GM23338 (cell line): ENCODE measurements at places on chromosomes 13 and 19.

DNA sequence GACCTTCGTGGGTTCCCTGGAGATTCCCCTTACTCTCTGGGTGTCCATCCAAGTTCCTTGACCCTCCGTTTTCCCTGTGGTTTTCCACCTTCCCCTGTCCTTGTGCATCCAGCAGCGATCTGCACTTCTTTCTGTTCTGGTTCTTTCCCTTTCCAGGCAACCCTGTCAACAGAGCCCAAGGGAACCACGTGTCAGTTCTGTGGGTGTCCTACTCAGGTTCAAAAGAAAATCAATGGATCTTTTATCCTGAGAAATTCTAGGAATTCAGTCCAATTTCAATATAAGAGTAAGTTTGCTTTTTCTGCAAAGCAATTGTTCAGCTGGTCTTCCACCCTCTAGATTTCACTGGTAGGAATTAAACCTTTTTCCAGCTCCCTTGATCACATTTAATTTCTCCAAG, 1394.8 kb upstream of the SLC10A2 start:
- peak; percentile 49 for DNase-seq

GRCh38 chr13:50664951-50665350, 178.5 kb downstream of the DLEU7 start:
- DNase-seq = no peak

DNA sequence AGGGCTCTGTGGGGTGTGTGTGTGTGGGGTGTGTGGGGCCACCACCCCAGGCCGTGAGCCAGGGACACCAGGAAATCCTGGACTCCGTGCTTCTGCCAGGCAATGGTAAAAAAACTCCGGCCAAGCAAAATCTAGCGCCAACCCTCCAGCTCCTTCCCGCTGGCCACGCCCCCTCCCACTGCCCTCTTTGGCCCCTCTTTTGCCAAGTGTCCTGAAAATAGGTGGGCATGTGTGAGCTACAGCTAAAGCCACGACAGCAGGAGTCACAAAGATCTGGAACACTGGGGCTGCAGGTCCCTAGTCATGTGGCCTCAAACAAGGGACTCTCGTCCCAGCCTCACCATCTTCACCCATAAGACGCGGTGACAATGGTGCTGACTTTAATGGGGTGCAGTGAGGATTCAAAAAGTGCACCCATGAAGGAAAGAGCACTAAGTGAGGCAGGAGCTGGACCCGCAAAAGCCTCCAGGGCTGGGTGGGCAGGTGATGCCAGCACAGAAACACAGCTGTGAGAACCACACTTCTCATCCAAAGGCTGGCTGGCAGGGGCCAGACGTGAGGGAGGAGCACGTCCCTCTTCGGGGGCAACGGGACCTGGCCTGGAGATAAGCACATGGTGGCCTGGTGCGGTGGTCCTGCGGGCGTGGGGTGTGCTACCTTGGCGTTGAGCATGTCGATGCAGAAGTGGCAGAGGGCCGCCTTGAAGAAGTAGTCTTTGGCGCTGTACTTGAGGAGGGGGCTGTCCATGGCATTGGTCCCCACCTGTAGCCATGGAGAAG, 7.5 kb upstream of the KPTN start:
- no peak for DNase-seq

- DNase-seq = peak; percentile 44
Observed at GRCh38 chr13:92681239-92681638, 545.4 kb upstream of the GPC6 start.

DNA sequence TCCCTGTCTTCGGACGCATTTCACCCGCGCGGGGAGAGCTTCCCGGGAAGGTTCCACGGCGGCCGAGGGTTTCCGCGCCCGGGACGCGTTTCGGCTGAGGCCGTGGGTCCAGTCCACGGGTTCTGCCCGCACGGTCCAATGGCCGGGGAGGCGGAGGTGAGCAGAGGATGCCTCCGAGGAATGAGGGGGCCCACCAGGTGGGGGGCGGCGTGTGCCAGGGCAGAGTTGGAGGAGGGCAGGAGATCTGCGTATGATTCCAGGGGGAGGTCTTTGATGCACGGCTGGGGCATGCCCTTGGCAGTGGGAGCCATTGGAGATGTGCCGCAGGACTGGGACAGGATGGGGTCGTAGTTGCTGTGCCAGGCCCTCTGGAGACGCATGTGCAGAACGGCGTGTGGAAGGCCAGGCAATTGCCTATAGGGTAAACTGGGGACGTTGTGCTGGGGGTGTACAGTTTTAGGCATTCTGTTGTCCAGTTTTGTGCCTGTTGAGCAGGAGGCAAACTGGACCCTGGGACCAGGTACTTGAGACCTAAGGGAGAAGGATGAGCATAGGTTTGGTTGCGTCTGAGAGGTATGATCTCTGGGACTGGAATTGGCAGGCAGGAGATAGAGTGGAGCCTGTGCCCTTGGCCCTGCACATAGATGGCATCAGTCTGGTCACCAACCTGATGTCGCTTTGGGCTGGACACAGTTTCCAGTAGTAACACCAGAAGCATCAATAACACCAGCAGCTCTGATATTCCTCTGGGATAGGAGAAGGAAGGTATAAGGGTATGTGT, 751 bp downstream of the ZNF584 start:
- peak; percentile 37 for DNase-seq

DNA sequence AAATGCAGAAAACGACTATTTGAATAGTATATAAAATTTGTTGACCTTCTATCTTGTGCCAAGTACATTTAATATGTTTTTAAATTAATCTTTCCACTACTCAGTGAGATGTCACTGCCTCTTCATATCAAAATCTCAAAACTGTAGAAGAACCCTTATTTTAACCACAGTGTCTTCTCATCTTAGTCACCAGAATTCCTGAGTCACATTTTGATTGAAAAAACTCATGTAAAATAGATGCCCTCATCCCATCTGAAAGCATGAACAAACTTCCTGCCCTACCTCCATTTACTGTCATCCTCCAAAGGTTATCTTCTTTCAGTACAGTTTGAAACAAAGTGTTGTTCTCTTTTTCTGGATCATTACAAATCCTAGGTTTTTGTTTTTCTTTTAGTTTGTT, 1215.4 kb downstream of the PCDH9 start:
- DNase-seq = no peak

GRCh38 chr19:46821512-46822409, 28.9 kb downstream of the AP2S1 start:
- DNase-seq = no peak

DNA sequence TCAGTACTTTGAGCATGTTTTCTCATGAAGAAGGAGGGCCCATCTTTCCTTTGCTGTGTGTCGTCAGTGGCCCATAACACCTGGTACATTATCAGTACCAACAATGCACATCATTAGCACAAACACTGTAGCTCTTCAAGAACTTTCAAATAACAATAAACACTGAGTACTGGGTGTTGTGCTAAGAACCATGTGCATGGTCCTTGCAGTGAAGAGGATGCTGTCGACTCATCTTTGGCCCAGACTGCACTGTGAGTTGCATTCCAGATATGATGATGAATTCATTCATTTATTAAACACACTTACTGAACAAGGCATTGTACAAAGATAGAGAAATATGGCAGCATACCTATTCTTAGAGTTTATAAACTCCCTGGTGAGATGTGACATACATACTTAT, 55.8 kb downstream of the FLT3 start:
- DNase-seq = no peak

DNA sequence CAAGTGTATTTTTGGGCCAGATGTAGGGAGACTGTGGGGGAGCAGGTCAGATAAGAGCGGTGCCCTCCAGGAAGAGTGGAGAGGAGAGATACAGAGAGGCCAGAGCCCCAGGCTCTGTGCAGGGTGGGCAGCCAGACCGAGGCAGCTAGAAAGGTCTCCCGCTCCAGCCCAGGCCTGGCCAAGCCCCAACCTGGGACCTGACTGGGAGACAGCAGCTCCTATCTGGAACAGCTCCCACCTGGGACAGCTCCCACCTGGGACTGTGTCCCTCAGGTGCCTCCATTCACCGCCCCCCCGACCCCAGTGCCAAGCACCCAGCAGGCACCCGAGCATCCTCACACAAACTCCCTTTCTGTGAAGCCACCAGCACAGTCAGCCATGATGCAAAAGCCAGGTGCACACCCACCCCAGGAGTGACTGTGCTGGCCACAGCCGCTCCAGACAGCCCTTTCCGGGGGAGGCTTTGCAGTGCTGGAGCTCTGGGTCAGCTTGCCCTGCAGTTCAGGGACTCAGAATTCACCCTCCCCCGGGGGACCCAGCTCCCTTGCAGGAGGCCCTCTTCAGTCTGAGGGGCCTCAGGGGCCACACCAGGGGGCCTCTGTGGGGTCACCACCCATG, 2.1 kb upstream of the GRTP1 start:
- no peak for DNase-seq

GRCh38 chr13:85194482-85194881, 604.7 kb downstream of the SLITRK6 start:
- no peak for DNase-seq
